Adipocyte (in vitro differentiated cells): ENCODE measurements at places on chromosomes 11 and 22.

- peak; percentile 34 for DNase-seq
Observed at GRCh38 chr11:746289-747157, 741 bp upstream of the TALDO1 start.

- DNase-seq, result peak; percentile 76
Observed at GRCh38 chr22:24554313-24555164, at the start of gene GUCD1. GUCD1 (minus strand) TSS chr22:24555138; CDS start chr22:24554991, 147 bp downstream.

DNA sequence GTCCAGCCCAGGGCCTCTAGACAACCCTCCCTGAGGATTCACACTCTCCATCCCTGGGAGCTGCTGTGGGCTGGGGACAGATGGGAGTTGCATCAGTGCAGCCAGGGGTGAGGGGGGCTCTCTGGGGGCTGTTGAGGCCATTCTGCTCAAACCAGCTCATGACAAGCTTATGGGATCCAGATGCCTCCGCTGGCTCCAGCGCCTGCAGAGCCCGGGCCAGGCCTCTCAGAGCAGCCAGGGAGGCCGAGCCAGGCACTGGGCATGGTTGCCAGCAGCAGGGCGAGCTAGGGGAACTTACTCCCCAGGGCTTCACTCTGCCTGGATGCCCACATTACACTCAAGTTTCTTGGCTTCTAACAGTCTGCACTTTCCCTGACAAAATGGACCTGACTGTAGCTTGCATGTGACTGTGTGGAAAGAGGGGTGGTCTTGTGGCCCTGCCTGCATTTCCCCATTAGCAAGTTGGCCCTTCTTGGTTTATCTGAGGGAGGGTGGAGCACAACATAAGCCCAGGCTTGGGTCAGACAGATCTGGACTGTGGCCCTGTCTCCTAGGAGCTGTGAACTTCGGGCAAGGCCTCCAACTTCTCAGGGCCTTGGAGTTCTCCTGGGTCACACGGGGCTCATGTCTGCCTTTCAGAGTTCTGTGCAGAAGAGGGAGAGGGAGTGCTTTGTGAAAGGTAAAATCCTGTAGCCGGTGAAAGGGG lies 34.5 kb upstream of the CYB5R3 start:
- DNase-seq, result peak; percentile 83

GRCh38 chr11:130515829-130516553 lies 67.5 kb downstream of the ADAMTS15 start:
- DNase-seq, result no peak

DNA sequence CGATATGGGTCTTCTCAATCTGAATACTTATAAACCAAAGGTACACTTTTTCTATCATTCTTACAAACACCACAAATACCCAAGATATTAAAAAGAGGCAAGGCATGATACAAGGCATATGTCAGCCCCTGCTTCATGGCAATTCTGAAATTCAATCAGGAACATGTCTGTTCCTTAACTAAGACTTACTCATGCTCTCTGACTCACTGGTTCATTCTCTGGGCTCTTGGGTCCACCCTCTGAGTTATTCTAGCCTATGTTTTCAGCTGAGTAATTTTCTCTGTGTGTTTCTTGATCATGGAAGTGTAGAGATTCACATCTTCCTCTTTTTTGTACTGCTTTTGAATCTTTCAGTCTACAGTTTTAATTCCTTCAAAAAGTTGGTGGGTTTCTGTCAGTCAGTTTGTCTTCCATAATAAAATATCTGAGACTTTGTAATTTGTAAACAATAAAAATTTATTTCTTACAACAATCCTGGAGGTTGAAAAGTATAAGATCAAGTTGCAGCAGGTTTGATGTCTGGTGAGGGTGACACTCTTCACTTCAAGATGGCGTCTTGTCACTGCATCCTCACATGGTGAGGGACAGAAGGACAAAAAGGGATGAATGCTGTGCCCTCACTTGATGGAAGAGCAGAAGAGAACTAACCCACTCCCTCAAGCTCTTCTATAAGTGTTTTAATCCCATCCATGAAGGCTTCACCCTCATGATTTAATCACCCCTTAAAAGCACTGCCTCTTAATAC lies 211.7 kb downstream of the FAM76B start:
- peak; percentile 74 for DNase-seq

DNA sequence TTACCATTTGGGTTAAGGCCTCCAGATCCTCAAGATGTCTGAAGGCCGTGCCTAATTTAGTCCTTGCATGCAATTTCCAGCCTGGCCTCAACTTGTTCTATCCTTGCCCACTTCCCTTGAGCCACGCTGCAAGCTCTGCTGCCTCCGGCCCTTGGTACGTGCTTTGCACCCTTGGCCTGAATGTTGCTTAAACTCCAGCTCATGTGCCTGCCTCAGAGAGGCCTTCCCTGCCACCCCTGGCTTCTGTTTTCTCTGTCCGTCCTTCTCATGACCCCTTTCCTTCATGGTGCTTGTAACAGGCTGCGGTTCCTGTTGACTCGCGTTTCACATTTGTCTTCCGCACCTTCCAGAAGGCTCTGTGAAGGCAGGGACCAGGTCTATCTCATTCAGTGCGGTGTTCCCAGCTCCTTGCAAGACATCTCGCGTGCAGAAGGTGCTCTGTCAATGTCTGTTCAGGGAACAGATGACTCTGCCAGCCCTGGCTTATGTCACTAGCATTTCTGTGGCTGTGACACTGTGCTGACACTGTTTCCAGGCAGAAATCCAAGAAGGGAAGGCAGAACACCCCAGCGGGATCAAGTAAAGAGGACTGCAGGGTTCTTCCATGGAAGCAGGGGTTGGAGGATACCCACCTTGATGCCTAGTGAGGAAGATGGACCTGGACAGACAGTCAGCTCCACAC lies 61.8 kb downstream of the FBLN1 start:
- no peak for DNase-seq

- DNase-seq, result no peak
Observed at GRCh38 chr11:120182790-120183491, 27.9 kb upstream of the OAF start.

GRCh38 chr11:36817336-36817965 lies 219.4 kb upstream of the RAG2 start:
- no peak for DNase-seq

DNA sequence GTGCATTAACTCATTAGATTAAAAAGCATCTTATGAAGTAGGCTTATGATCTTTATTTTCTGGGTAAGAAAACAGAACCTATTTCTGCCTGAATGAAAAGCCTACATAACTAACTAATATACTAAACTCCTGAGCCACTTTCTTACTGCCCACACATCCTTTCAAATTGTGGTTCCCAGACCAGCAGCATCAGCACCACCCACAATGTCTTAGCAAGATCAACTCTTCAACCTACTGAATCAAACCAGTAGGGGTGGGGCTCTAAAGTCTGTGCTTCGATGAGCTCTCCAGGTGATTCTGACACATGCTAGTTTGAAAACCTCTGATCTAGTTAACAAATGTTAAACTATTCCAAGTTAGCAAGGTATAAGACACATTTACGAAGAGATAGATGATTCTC lies 462.4 kb downstream of the DLG2 start:
- no peak for DNase-seq

GRCh38 chr22:19226428-19226827 lies 47.9 kb upstream of the SLC25A1 start:
- DNase-seq, result no peak

GRCh38 chr11:96576383-96576782 lies 186.6 kb downstream of the JRKL start:
- no peak for DNase-seq

DNA sequence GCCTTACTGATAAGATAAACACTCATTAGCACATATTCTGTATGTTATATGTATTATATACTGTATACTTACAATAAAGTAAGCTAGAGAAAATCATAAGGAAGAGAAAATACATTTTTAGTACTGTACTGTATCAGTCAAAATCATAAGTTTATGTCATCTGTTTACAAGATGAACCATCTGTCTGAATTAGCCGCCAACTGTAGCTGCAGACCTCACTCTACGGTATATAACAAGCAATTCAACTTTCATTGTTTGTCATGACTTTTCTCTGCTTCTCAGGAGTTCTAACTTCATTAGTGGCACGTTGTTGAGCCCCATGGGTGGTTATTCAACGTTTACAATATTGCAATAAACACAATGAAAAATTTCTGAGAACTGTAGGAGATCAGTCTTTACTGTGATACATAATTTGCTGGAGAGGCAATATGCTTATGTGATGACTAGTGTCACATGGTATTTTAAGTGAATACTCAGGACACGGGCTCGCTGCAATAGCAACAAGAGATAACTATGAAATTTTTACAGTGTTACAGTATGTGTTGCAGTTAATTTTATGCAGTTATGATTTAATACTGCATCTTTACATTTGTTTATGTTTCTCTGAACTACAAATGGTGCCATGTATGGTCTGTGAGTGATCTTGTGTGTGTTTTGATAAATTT lies 132.2 kb upstream of the CTSC start:
- peak; percentile 9 for DNase-seq

- no peak for DNase-seq
Observed at GRCh38 chr22:20814221-20814808, 40.4 kb downstream of the SERPIND1 start.

DNA sequence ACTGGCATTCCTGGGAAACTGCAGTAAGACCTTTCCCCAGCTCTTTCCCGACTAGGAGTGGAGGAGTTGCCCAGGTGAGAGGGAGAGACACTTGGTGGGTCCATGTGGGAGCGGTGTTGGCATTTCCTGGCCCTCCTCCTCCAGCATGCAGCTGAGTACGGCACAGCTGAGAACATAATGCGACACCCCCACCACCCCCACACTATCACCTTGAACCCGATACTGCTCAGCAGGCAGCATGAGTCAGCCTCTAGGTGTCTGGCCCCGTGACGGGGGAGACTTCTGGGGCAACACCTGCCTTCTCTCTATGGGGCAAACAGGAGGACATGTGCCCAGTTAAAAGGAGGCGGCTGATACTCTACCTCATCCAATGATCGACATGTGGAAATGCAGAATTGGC lies 64.4 kb downstream of the PKNOX2 start:
- DNase-seq, result no peak

GRCh38 chr11:25485315-25485714 lies 846.6 kb upstream of the ANO3 start:
- no peak for DNase-seq

DNA sequence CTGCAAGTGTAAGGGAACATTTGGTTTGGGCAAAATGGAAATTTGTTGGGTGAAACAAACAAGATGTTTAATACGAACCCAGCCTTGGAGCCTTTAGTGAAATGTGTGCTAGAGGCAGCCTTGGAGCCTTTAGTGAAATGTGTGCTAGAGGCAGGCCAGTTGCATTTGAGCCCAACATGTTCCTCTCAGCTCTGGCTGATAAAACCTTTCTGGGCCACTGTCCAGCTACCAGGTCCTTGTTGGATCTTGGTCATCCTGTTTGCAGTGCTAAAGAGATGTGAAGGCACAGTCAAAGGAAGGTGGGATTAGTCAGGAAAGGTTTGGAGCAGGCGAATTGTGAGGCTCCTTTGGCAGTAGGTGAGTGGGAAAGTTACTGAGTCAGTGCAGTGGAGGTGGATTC lies 48.9 kb downstream of the CEP164 start:
- no peak for DNase-seq

DNA sequence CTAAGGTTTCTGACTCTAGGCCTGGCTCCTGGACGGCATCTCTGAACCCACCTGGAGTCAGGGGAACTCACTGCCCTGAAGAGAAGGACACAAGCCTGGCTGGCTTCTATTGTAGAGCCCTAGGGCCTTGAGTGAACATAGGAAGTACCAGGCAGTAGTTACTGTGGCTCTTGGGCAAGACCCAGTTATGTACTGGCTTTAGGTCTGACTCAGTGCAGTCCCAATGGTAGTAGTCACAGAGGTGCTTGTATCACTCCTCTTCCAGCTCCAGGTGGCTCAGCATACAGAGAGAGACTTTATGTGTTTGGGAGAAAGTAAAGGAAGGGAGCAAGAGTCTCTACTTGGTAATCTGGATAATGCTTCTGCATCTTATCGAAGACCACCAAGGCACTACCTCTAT lies 13.9 kb upstream of the PAK1 start:
- DNase-seq, result no peak

DNA sequence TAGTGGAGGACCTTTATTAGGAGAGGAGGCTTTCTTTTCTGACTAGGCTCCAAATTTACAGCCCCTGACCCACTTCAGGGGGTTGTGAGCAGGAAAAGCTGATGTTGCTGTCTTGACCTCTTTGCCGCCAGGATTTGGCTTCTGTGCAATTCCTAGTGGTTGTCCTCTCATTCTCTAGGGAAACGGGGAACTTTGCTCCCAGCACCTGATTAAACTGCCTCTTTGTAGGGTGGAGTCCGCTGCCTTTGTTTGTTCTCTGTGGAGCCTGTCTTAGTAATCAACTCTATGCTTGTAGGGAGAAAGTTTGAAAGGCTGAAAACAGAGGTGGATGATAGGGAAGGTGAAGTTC lies 16.3 kb downstream of the CTNND1 start:
- DNase-seq, result no peak

DNA sequence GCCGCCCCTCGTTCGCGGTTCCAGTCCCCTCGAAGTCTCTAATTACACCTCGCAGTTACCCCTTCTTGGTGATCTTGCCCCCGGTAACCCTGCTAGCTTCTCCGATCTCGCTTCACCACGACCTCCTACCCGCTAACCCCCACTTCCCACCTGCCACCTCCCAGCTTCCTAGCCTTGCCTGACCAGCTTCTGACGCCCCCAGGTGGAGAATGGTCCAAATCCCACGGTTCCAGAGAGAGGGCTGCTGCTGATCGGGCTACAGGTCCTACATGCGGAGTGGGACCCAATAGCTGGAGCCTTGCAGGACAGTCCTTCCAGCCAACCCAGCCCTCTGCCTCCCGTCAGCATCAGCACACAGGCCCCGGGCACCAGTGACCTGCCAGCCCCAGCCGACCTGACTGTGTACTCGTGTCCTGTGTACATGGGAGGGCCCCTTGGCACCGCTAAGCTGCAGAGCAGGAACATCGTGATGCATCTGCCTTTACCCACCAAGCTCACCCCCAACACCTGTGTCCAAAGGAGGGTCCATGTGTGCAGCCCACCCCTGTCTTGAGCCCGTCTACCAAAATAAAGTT lies 31.9 kb downstream of the RRP8 start:
- no peak for DNase-seq

- peak; percentile 27 for DNase-seq
Observed at GRCh38 chr11:111220721-111221120, 24.8 kb upstream of the POU2AF2 start.

DNA sequence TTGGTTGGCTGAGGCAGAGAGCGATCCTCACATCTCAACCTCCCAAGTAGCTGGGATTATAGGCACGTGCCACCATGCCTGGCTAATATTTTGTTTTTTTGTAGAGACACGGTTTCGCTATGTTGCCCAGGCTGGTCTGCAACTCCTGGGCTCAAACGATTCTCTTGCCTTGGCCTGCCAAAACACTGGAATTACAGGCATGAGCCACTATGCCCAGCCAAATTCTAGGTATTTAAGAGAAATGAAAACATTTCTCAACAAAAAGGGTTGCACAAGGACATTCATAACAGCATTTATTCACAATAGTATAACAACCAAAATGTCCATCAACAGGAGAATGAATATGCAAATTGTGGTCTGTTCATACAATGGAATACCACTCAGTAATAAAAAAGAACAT lies 31.7 kb upstream of the RBX1 start:
- peak; percentile 78 for DNase-seq

- DNase-seq, result no peak
Observed at GRCh38 chr11:129209891-129210830, 18.0 kb upstream of the ARHGAP32 start.

DNA sequence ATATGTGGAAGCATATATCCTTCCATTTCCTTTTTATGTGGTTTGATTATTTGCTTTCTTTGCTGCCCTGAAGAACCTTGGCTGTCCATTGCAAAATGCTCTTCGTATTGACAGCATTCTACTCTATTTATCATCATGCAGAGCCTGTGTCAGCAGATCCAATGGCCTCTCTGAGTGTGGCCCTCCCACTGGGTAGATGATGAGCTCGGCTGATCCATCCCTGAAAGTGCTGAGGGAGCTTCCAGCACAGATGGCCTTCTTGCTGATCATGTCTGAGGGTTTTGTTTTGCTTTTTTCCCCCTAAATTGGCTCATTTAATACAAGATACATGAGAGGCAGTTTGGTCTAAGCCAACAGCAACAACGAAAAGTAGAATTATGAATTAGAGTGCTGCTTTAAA lies 181.0 kb downstream of the GRIA4 start:
- DNase-seq, result no peak
